ENCODE measurements at places on chromosomes 1 and 21. TPM values are rescaled to one million over a fixed set of nuclear protein-coding genes. Genes with fewer than 3 reads are reported as not detected.

The LRRC38 gene
- polyA plus RNA-seq, result 4.3 TPM

The PDPN gene
- 165 TPM for polyA plus RNA-seq

GRCh38 chr1:3056641-3057040 is 12.4 kb upstream of the PRDM16 start:
- no peak for DNase-seq

DNA sequence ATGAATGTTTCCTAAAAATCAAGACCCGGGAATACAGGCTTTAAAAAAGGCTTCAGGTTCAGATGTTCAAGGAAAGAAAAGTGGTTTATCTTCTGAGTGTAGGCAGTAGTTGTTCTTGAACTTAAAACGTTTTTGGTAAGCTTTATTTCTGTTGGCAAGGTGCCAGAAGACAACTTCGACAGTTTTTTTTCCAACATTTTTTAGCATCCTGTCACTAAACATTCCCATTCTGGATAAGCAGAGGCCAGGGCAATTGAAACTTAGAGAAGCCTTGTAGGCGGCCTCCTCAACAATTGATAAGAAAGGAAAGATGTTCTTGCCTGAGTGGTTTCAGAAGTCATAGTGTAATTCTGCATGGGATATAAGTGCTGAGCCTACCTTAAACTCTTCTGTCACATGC is 66.7 kb downstream of the PATJ start:
- DNase-seq, result no peak

DNA sequence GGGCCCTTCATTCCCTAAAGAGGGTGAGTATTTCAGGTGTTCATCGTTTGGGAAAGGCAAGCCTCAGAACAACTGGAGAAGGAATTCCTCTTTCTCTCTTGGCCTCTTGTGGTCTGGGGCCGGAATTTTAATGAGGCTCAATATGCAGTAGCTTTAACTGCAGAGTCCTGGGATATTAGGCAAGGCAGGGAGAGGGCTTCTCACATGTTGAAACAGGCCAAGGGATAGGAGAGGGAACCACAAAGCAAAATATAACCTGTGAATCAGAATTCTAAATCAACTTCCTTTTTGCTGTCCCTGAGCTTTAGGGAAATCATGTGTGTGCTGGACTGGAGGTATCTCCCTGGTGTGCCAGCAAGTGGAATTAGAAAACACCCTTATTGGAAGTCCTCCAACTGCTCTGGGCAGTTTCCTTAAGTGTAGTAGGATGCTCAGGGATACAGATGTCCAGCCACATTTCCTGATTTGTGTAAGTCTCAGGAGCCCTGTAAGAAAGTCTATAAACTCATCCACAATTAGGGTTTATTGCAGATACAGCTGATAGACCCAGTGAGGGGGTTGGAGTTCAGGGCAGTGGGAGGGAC is 215.8 kb upstream of the ZRANB2 start:
- DNase-seq, result no peak

- DNase-seq, result no peak
These were observed 61.2 kb downstream of the CRP start for GRCh38 chr1:159653201-159653600.

- DNase-seq, result no peak
These were observed 34.1 kb downstream of the TMCO4 start for GRCh38 chr1:19765623-19766022.

DNA sequence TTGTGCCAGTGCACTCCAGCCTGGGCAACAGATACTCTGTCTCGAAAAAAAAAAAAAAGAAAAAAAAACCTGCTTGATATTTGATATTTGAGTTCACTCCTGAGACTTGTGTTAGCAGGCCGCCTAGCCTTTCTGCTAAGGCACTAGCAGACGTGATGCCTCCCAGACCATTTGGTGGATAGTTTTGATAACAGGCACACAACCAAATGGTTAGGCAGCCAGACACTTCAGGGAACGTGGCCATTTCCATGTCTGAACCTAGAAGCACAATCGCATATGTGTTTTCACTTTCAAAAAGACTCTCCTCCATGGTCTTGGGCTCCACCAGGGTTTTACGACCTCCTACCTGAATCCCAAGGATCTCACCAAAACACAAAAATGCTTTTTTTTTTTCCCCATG is 1319.5 kb downstream of the BRINP3 start:
- DNase-seq, result no peak

DNA sequence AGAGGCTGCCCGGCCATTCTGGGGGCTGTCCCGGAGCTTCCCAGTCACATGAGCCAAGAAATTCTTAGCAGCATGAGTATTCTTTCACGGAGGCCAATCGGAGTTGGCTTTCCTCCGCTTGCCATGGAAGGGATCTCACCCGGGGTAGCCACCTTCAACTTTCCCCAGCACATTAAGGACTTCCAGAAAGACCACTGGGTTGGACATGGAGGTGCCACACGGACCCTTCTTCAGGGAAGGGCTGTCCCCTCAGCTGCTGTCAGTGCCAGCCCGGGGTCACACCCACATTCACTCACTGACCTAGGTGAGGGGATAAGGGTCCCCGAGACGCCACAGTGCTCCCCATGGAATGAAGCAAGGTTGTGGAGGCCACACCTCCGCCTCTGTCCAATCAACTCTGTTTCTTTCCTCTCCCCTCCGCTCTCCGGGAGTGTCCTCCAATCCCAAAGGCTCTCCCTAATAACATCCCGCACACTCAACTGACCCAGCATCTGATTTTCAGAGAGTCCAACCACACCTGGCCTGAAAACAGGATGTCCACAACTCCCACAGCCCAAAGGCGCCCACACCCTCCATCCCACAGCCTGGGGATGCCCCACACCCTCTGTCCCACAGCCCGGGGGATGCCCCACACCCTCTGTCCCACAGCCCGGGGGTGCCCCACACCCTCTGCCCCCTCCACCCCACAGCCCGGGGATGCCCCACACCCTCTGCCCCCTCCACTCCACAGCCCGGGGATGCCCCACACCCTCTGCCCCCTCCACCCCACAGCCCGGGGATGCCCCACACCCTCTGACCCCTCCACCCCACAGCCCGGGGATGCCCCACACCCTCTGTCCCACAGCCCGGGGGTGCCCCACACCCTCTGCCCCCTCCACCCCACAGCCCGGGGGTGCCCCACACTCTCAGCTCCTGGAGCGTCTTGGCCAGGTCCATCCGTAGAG is 19.4 kb downstream of the RSPH1 start:
- DNase-seq, result no peak

DNA sequence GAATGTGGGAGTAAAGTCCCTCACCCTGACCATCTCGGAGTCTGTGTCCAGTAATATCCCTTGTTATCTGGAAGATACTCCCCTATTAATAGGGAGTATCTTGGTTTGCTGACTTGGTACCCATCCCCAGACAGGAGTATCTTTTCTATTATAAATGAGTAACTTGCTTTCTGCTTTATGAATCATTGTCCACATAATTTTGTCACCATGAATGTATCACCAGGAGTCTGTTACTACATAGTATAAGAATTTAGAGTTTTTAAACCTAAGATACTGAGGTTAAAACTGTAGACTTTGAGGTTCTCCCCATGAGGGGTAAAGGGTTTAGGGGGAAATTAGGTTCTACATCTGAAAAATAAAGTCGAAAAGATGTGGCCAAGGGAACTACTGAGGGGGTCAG is 175.6 kb downstream of the FCRL5 start:
- no peak for DNase-seq

DNA sequence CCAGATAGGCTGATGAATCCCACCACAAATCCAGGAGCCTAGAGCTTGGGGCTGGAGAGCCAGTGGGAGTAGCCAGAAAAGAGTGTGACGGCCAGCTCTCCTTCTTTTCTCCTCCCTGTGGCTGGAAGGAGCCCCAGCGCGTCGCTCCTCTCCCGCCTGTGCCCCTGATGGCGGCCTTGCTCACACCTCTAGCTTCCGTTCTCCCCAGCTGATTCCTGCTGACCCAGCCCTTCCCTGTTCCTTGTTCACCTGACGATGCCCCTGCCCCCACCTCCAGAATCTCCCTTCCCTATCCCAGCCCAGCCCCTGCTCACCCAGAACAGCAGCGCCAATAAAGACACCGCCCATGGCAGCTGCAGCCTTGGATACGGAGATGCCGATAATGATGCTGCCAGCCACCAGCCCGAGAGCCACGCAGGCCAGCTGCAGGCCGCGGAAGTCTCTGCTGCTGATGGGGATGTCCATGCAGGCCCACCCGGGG is 656 bp downstream of the KNCN start:
- no peak for DNase-seq

GRCh38 chr1:202685641-202686040 is 24.6 kb downstream of the SYT2 start:
- no peak for DNase-seq

DNA sequence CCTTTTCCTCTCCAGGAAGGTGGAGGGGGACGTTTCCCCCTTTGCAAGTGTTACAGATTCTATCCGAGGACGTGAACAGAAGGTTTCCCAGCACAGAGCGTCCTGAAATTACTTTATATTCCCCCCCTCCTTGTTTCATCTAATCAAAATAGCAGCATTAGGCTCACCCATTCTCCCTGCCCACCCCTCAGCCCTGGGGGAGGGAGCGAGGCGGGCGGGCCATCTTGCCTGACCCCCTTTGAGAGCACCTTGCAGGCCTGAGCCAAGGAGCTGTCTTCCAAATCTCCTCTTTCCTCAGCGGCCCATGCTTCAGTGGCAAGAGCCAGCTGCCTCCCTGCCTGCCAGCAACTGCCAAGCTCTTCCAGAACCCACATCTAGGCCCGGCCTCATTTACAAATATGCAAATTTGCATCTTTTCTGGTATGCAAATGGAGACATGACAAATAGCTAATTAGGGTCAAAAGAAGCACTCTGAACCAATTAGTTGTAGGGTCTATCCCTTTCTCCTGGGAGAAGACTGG is 69.1 kb upstream of the POU3F1 start:
- no peak for DNase-seq
